ENCODE measurements at places on chromosomes 13 and 19.

- DNase-seq, result no peak
Measured at GRCh38 chr19:8686549-8686948, 12.0 kb downstream of the ACTL9 start.

- DNase-seq, result no peak
Measured at GRCh38 chr19:13693889-13694288, 70.4 kb upstream of the MRI1 start.

DNA sequence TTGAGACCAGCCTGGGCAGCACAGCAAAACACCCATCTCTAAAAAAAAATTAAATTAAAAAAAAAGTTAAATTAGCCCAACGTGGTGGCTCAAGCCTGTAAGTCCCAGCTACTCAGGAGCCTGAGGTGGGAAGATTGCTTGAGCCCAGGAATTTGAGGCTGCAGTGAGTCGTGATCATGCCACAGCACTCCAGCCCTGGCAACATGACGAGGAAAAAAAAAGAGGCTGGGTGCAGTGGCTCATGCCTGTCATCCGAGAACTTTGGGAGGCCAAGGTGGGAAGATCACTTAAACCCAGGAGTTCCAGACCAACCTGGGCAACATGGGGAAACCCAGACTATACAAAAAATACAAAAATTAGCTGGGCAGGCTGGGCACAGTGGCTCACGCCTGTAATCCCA is 2.2 kb upstream of the TMEM161A start:
- no peak for DNase-seq

- no peak for DNase-seq
Measured at GRCh38 chr19:34246340-34246739, 8.0 kb upstream of the GARRE1 start.

- DNase-seq, result no peak
Measured at GRCh38 chr13:83311886-83312577, 570.2 kb downstream of the SLITRK1 start.

DNA sequence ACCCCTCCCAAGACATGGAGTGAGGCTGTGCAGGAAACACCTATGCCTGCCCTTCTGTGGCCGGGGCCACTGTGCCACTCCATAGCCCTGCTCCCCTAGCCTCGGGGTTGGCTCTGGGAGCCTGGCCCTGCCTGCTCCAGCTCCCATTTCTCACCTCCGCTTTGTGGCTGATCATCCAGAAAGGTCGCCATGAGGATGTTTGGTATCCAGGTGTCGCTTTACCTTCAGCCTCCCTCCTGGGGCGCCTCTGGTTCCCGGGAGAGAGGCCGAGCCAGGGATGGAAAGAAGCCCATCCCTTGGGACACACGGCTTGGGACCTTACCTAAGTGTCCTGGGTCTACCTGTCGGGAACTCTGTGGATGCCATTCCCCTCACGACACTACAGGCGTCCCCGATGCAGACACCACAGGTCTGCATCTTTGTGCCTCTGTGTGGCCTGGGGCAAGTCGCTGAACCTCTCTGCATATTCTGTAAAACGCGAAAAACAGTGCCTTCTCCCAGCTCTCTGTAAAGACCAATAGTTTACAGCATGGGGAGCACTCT is 3.4 kb upstream of the MCF2L start:
- DNase-seq, result no peak

DNA sequence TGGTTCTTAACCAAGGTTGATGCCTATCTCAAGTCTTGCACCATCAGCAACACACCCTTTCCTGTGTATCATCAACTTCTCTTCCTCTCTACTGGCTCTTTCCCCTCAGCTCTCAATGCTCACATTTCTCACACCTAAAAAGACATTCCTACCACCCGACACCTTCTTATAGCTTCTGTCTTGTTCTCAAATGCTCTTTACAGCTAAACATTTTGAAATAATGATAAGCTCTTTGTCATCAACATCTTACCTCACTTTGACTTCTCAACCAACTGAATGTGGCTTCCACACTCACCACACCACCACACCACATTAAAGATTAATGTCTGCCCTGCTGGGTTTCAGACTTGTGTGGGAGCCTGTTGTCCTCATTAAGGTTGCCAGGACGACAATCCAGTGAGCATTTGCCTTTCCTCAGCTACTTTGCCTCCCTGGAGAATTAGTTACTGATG is 67.8 kb downstream of the RXFP2 start:
- no peak for DNase-seq

GRCh38 chr13:63773476-63773875 is 2357.8 kb upstream of the PCDH20 start:
- DNase-seq, result no peak

- DNase-seq, result no peak
Measured at GRCh38 chr13:70630247-70630646, 522.0 kb upstream of the KLHL1 start.

GRCh38 chr13:70964874-70965273 is 856.6 kb upstream of the KLHL1 start:
- no peak for DNase-seq

- no peak for DNase-seq
Measured at GRCh38 chr13:43354153-43354945, 331.0 kb downstream of the DNAJC15 start.

DNA sequence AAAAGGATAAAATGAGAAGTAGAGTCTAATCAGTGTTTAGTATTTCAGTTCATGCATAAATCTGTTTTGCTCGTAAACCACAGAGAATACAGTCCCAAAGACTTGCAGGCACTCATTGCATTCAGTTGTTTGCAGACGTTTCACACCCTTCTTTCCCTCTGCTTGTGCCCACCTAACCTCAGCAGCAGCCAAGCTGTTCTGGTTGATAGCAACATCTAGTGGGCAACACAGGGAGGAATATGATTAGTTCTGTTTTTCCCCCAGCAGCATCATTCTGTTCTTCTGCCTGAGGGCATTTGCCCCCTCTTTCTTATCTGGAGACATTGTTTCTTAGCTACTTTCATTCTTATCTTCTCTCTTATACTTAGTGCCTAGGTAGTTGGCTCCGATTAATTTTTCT is 135.6 kb downstream of the PAN3 start:
- no peak for DNase-seq

DNA sequence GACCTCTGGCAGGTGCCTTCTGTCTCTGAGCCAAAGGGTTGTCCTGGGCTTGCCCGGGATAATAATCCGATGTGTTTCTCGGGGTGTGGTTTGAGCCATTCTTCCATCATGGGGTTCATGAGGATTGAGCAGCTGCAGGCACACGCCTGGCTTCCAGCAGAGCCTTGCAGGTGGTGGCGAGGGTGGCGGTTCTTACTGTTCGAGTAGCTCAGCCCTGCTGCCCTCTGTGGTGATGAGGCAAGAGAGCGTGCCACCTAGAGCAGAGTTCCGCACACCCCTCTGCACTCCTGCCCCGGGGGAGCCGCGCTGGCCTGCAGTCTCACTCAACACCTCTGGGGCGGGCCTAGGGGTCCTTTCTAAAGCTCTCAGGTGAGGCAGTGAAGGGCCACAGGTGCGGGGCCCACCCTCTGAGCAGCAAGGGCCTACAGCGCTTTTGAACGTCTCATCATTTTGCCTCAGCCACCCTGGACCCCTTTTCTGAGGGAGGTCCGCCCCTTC is 3.8 kb downstream of the SCN1B start:
- DNase-seq, result no peak

DNA sequence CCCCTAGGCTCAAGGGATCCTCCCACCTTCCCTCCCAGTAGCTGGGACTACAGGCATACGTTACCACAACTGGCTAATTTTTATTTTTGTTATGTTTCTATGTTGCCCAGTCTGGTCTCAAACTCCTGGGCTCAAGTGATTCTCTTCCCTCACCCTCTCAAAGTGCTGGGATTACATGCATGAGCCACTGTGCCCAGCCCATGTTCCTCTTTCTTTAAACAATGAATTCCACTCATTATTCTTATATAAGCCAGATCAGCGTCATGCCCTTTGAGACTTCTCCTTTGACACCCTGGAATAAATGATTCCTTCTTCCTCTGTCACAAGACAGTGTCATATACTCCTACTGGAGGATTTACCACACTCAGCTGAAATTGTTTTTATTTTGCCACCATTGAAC is 519.9 kb upstream of the SPRY2 start:
- no peak for DNase-seq

DNA sequence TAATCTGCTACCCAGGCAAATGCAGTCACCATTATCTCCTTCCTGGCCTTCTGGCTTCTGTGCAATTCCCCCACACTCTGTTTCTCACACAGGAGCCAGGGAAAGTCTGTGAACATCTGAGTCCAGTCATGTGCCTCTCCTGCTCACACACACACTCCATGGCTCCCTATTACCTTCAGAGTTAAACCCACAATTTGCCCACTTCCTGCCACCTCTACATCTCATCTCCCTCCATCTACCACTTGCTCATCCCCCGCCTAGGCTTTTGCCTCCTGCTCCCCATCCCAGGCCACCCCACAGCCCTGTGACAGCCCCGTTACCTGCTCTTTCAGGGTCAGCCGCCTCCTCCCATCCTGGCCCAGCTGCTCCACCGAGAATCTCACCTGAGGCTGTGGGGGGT is 13.5 kb downstream of the IL12RB1 start:
- no peak for DNase-seq

DNA sequence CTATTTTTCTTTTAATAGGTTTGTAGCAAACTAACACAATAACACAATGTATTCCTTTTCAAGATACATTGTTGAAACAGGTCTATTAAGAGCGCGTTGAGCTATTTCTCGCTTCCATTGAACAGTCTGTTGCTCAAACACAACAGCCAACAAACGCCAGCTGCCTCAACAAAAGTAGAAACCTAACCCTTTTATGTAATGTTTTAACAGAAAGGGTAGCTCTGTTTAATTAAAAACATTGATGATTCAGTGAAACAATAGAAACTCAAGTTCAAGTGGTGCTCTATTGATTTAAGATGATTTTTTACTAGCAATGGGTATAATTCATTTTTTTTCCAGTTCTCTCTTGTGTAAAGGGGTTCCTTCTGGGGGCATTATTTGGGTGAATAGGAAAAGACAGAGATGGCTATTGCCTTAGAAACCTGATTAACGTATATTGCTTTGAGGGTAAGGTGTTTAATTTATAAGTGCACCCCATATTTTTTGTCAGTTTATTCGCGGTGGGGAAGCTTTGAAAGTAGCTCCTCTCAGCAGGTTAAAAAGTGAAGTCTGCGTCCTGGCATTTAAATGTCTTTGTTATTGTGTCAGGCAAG is 14.9 kb downstream of the ZIC2 start:
- no peak for DNase-seq

DNA sequence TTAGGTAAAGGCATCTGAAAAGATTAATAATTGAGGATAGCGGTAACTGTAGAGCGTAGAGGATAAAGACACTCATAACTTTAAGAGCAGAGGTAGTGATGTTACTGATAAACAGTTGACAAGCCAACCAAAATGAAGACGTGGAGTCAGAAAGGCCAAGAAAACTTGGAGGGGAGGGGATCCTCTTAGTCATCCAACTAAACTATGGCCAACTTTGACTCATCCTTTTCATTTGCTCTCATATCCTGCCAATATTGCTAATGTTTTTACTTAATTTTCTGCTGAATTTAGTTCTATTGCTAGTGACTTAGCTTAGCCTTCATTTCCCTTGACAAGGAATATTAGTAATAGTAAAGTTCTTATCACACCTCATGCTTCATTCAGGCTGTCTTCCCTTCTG is 13.4 kb downstream of the ITGBL1 start:
- no peak for DNase-seq

DNA sequence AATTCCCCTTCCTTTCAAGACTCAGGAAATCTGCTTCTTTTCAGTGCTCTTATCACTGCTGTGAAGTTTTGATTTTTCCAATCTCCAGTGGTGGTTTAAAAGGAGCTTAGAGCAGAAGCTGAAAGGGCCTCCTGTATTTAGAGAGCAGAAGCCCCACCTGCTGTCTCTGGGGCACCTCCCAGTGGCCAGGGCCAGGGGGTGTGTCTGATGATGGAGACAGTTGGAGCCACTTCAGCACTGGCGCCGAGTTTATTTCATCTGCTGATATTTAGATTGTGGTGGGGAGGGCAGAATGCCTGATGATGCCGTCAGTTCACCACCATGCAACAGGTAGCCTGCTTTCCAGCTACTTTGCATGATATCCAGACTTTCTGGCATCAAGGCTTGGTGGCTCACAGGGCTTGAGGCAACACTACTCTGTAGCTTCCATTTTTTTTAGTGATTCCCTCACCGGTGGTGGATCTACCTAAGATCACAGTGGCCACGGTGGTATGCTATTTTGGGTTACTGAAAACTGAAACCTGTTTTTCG is 371.9 kb downstream of the KCNRG start:
- peak; percentile 18 for DNase-seq

DNA sequence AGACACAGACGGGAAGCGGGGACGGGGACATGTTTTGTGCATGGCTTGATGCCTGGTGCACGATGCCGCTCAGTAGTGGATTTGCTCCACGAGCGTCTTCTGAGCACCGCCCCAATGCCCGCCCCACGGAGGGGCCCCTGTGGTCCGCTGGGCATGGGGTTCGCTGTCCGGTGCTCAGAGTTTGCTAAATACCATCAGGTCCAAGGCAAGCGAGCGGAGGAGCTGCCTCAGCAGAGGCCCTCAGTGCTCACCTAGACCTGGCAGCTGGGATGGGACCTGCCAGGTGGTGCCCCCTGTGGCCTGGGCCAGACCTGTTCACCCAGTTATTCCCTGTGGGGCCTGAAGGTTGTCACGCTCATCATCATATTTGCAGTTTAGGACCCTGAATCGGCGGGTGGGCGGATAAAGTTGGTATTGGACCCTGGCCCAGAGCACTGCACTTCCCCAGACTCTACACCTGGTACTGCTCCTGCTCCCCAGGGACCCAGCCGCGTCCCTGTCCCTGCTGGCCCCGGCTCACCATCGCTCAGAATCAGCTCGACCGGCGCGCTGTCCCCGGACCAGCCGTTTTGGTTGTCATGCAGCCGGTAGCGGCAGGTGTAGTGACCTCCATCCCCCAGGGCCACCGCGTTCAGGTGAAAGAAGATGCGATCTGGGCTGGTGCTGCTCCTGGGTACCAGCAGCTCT is 2.3 kb downstream of the A1BG start:
- no peak for DNase-seq

DNA sequence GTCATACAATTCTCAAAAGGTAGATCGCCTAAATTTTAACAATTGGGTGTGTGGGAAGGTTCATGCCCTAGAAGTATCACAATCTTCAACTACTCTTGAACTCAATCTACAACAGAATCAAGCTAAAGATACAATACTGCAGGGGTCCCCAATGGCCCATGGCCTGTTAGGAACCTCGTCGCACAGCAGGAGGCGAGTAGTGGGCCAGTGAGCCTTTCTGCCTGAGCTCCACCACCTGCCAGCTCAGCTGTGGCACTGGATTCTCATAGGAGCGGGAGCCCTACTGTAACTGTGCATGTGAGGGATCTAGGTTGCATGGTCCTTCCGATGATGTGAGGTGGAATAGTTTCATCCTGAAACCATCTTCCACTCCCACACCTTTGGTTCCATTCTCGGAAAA is 230.6 kb downstream of the KLF12 start:
- DNase-seq, result no peak

GRCh38 chr13:103694033-103694432 is 627.8 kb upstream of the SLC10A2 start:
- no peak for DNase-seq

DNA sequence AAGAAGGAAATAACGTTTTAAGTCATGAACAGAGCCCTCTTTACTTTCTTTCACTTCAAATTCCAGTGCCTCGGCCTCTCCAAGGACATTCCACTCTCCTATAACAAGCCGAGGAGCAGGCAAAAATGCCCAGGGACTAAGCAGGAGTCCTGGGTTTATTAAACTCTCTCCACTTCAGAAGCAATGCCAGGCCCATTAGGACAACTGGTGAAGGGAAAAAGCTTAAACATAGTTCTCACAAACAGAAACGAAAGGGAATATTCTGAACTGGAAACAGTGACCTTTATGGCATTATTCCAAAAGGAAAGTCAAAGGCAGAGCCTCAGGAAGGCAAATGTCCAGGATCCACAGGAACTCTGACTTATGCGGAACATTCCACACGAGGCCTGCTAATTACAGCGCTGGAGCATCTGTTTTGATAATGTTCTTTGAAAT is 30.9 kb upstream of the MED4 start:
- no peak for DNase-seq
